ENCODE measurements at places on chromosomes 16 and 17.

GRCh38 chr17:76797241-76797840, 59.4 kb downstream of the MFSD11 start:
- DNase-seq, result no peak

DNA sequence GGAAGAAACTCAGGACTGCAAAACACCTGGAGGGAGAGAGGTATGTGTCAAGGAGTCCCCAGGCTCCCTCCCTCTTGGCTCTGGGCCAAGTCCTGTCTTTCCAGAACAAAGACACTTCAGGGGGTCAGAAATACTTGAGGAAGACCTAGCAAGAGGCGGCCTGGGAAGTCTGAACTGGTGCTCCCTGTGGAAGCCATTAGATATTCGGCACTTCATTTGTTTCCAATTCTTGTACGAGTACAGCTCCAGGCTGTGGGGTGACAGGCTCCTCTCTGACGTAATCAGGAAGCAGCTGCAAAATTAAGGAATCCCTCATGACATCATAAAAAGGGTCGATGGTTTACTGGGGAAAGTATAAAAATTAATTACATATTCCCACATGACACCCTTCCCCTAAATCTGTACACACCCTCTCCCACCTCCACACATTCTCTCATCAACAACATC, 108.7 kb downstream of the SMG6 start:
- no peak for DNase-seq

GRCh38 chr17:49959183-49959935, 9.6 kb upstream of the DLX4 start:
- no peak for DNase-seq

GRCh38 chr16:66247516-66248481, 118.7 kb upstream of the CDH5 start:
- no peak for DNase-seq

DNA sequence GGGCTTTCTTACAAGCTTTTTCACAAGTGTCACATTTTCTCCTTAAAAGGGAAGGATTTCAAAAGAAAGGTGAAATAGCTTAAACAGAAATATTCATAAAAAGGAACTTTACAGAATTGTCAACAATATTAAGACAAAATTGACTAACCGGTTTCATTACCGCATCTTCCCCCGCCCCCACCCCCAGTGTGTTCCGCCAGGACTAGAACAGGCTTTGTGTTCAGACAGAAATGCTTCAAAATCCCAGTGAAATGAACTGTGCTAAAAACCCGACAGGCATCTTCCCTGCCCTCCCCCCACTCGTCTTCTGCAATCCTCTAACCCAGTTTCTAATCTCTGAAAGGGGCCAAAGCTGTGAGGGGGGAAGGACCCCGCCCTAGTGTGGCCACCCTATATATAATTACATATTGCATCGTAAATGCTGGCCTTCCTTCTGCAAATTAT, 990 bp upstream of the ROGDI start:
- DNase-seq, result no peak

- DNase-seq, result no peak
These were observed 14.7 kb downstream of the DCAKD start for GRCh38 chr17:45036691-45037090.

DNA sequence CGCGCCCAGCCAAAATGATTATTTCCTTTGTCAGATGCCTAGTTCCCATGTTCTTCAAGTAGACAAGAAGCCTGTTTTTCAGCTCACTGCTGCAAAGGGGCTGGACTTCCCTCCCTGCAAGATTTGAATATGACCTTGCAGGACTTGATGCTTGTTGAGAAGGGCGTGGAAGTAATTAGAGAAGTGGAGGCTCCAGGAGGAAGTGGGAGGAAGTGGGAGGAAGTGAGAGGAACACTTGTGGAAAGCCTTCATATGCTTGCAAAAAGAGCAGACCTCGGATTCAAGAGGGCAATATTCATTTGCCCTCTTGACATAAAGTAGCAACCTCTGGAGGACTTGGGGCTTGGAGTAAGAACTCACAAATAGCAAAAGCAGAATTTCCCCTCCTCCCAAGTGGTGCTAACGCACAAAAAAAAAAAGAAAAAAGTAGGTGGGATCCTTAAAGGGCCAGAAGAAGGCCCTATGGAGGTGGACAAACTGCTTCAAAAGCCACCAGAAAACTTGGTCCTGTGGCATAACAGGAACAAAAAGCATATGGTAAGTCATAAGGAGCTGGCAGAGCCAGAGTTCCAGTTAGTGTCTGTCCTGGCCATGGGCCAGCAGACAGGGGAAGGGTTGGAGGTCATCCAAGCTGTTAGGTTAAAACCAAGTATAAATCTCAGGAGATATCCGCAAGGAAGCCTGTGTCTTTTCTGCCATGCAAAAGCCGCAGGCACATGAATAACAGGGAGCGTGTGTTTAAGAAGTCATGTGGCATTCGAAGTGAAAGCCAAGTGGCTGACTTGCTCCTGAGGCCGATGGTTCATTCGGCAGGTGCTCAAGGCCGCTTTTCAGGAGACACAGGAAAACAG, 20.6 kb upstream of the PRKAR1A start:
- DNase-seq, result no peak

DNA sequence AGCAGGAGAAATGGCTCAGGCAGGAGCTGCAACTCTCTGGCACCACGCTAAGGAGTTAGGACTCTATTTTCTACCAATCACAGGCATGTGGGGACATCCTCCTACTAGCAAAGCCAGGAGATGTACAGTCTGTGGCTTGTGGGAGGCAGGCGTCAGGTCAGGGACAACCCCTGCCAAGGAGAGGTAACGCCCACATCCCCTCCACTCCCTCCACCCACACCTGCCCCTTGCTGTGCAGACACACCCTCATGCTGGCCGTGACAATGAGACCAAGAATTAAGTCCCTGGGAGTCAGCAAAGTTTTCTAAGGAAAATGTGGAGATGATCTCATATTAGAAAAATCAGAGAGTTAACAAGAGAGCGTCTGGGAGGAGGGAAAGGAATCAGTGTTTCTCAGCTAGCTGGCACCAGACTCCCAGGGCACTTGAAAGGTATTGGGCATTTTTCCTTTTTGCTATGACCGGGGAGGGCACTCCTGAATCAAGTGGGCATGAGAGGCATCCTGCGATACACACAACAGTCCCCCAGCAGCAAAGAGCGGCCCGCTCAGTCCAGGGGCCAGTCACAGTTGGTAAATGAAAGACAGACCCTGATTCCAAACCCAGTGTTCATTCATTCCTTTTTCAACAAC, 87.3 kb upstream of the RPL38 start:
- DNase-seq, result no peak

DNA sequence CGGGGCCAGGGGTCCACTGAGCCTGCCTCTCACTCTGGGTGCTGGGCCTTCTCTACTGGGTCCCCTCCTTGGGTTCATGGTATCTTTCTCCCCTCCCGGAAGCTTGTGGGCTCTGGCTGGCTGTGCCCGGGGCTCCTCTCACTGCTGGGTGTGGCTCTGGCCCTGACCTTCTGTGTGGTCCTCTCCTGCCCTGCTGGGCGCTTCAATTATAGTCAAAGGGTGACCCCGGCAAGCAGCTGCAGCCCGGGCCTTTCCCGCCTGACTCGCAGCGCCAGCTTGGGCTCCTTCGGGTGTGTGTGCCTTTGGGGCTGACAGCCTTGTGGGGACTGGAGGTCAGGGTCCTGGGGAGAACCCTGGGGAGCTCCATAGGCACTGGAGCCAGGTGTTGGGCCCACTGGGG, 54.2 kb upstream of the PVALEF start:
- no peak for DNase-seq

- peak; percentile 76 for DNase-seq
These were observed 73.2 kb downstream of the CMIP start for GRCh38 chr16:81517629-81518438.

- no peak for DNase-seq
These were observed 81.3 kb downstream of the COX10 start for GRCh38 chr17:14150619-14151018.

DNA sequence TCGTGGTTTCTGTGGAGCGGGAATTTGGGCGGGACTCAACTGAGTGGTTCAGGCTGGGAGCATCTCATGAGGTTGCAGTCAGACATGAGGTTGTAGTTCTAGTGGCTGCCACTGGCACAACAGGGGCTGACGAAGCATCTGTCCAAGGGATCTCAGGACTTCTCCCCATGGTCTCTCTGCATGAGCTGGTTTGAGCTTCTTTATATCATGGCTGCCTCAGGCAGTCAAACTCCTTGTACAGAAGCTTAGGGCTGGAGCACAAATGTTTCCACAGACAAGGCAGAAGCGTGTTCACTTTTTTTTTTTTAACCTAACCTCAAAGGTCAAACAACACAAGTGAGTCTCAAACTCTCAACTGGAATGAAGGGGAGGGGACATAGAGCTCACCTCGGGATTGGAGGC, 243.3 kb downstream of the MSI2 start:
- DNase-seq, result no peak

DNA sequence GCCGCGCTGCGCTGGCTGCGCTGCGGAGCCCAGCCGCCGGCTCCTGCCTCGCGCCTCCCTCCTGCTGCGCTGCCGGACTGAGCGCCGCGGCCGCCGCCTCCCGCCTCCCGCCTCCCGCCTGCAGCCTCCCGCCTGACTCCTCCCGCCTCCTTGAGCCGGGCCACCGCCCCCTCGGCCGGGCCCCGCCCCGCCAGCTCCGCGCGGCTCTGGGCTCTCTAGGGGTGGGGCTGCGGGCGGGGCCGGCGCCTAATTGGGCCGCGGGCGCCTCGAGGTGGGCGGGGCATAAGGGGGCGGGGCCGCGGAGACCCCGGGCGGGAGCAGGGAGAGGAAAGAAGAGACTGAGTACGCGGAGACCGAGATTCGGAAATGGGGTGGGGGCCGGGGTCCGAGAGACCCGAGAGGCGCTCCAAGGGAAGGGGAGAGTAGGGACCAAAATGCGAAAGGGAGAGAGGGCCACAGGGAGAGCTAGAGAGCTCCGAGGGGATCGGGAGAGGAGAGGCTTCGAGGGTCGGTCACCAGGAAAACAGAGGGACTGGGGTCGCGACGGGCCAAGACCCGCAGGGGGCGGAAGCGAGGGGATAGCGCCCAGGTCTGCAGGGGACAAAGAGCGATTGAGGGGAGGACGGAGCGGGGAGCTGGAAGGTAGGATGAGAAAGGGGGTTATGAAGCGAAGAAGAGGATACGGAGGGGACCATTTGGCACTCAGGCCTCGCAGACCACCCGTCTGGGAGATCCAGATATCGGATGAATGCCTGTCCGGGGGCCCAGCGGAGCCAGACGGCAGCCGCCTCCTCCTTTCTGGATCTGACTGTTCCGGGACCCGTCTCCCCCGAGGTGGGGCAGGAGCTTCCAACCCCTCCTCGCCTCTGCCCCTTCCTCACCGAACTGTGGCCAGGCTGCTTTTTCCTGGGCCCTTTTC, at the start of gene C1QL1:
Gene C1QL1, minus strand, starts transcription at position 79 of the 919 bp plus-strand sequence. CDS start 255 bp downstream, outside the sequence.
- peak; percentile 48 for DNase-seq

GRCh38 chr16:66364117-66364958, 2.2 kb upstream of the CDH5 start:
- DNase-seq, result no peak

- DNase-seq, result no peak
These were observed 1.7 kb downstream of the MLST8 start for GRCh38 chr16:2206780-2207433.

DNA sequence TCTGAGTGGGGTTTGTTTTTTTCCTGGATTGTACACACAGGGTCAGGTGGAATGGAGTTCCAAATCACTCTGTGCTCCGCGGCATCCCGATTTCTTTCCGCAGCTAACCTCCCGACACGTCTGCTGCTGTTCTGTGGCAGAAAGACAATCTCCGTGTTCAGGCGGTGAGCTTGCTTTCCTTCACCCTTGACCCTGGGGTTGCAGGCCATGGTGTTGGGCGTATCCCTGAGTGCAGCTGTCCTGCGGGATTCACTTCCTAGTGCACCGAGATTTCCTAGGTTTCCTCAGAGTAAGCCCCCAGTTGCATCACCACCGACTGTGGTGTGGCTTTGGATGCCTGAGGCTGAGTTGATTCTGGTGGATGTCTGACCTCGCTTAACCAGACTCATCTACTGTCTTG, 7.8 kb upstream of the ARL6IP1 start:
- DNase-seq, result no peak

- DNase-seq, result no peak
These were observed 284.4 kb downstream of the FOXL1 start for GRCh38 chr16:86862595-86863280.

- no peak for DNase-seq
These were observed 6.7 kb downstream of the ITGA3 start for GRCh38 chr17:50062293-50063243.

DNA sequence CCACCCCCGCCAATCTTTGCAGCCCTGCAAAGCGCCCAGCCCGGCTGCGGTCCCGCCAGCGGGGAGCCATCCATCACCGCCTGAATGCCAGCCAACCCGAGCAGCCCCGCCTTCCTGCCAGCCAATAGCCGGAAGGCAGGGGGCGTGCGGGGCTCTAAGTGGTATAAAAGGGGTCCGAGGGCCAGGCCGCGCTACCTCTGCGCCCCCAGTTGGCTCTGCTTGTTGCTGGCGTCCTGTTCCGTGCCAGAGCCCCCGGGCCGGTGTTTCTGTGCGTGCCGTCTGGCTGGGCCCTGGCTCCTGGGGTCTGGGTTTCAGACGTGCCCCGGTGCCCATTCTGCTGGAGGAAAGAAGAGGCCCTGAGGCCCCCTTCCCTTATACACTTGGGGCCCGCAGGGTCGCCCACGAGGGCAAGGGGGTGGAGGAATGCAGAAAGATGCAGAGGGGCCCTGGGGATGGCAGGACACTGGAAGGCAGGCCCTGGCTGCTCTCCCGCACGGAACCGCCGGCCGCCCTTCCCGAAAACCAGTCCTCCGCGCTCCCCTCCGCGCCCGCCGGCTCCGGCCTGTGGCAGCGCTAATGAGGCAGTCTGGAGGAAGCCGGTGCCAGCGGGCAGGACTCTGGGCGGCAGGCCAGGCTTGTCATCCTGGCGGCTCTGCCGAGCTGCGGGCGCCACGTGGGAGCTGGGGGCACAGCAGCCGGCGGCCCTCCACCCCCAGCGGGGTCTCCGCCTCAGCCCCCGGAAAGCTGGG, 14.0 kb downstream of the COPZ2 start:
- DNase-seq, result no peak

DNA sequence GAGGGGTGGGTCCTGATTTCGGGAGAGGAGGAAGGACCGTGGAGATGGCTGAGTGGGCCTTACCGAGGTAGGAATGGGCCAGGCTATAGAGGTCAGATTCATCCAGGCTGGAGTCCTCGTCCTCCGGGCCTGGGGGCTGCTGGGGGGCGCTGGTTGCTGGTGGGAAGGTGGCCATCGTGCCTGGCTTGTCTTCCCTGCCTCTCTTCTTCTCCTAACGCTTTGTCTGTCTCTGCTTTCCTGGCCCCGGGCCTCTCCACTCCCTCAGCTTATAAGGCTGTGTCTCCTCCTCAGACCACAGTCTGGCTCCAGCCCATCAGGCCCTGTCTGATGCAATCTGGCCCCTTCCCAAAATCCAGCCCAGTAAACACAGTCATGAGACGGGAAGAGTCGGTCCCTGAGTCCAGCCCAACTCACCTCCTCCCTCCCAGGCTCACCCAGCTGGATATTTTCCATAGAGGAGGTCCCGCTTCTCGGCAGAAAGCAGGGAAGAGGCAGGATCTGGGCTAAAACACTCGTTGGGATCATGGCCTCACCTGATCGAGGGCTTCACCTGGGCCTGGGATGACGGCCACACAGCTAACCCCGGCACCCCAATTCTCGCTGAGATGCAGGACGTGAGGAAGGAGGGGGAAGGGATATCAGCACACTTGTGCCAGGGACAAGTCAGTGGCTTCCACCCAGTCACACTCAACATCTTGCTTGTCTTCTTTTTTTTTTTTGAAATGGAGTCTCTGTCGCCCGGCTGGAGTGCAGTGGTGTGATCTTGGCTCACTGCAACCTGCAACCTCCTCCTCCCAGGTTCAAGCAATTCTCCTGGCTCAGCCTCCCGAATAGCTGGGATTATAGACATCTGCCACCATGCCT, at the start of gene NUPR1:
Gene NUPR1, minus strand, starts transcription at position 242 of the 864 bp plus-strand sequence. Its CDS starts 67 bp downstream, at position 175.
- DNase-seq, result no peak
